NCI-H226 (cell line): ENCODE measurements at places on chromosomes 6 and 20.

DNA sequence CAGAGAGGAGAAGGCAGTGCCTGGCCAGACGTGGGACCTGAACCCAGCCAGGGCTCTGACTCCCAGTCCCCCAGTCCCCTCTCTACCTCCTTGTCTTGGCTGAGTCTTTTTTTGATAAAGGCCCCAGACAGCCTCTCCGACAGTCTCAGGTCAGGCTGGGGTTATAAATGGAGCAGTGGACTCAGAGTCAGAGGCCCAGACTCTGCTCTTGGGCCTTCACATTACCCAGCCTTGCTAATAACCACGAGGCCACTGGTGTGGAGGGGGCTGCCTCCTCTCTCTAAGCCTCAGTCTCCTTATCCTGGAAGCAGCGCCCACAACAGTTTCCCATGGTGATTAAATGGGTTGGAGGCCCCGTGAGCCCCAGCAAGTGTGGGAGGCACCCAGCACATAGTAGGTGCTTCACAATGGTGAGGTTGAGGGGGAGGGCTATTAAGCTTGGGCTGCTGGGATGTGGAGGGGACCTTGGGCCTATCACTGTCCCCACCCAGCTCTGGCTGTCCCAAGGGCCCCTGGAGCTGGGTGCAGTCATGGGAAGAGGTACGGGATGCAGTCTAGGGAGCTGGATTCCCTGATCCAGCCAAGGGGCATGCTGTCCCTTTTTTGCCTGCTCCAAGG lies 35.7 kb downstream of the TGM2 start:
- no peak for DNase-seq

- no peak for DNase-seq
Measured at GRCh38 chr6:35629876-35630378, 58.8 kb downstream of the FKBP5 start.

DNA sequence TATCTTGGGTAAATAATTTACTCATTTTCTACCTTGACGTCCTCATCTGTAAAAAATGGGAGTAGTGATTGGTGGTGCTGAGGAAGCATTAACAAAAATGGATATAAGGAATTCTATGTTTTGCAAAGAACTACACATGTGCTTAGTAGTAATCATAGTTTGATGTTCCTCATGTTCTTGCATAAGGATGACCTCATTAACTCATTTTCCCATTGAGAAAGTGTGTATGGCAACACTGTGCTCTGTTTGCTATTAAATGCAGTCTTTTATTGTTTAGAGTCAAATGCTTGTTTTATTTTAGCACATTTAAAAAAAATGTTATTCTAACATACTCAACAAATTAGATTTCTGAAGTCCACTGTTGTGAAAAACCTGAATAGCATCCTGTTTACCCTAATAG lies 211.2 kb upstream of the RSPO3 start:
- DNase-seq, result no peak

DNA sequence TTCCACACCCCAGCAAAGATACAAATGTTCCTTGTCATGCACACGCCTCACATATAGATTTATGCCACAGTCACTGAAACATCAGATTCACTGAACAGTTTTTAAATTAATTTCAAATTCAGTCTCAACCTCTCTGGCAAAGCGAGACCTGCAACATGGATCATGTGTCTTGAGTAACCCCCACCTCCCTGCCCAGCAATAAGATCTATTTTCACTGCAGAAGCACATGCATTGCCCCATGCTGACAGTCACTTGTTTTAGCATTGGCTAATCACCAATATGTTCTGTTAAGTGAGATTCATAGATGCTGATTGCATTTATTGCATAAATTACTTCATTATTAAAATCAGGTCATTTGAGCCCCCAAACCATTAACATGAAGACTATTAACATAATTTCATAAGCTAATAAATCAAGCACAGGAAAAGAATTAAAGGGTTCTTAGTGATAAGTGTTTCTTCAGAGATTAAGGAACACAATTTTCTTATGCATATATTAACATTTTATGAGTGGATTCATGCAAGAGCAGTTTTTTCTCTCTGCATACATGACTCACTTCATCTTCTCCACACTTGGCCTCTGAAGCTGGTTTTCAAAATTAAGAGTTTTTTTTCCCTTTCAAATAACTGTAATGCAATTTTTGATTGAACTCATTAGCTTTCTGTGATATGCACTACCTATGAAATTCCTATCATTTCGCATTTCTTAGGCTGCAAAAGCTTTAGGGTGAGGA lies 173.2 kb upstream of the SOX4 start:
- DNase-seq, result no peak

GRCh38 chr6:27863962-27864905 lies 48.0 kb downstream of the OR2B2 start:
- DNase-seq, result no peak

DNA sequence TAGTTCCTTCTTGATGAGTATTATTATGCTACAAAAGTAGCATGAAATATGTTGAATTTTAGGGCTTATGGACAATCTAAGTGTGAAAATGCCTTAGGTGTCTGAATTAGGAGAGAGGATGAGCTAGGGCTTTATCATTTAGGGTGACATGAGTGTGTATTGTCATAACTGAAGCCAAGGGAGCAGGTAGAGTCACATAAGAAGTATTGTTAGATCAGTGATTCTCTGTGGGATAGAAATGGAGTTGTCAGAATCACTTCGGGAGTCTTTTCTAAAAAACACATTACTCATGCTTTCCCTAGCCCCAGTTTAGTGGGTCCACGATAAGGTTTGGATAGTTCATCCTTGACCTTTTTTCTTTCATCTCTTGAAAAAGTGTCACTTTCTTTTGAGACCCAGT lies 16.4 kb downstream of the ZFAND3 start:
- DNase-seq, result no peak

- no peak for DNase-seq
Measured at GRCh38 chr6:29563435-29563965, 4.0 kb upstream of the UBD start.

GRCh38 chr6:43724914-43725642 lies 37.5 kb upstream of the MRPS18A start:
- DNase-seq, result peak; percentile 94

- DNase-seq, result no peak
Measured at GRCh38 chr20:56222945-56223344, 25.6 kb upstream of the MC3R start.

DNA sequence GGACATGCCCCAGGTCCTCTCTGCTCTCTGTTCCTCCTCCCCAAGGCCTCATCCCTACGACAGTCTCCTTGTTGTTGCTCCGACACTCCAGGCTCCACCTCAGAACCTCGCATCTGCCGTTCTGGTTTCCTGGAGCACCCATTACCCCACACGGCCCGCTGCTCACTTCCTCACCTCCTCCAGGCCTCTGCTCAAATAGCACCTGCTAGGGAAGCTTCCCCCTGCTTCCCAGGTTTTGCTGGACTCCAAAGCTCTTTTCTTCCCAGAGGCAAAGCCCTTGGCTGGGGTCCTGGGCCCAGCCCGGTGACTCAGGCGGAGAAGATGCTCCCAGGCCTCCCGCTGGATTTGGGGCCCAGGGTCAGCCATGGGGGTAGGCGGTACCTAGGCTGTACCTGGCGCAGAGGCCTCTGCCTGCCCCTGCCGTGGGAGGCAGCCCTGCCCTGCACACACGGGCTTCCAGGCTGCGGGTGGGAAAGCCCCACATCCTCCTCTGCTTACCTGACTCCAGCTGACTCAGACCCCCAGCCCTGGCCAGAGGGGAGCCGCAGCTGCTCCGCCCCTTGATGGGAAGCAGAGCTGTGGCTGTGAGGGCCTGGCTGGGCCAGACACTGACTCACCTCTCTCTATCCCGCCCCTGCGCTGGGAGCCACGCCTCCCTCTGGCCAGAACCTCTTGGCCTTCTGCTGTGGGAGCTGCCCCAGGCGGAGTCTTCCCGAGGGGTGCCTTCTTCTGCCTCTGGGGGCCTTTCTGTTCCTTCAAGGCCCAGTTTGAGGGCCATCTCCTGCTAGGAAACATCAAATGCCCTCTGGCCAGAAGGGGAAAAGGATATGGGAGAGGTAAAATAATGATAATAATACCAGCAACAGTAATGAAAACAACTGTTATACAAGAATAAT lies 130.5 kb downstream of the CEBPB start:
- peak; percentile 100 for DNase-seq

DNA sequence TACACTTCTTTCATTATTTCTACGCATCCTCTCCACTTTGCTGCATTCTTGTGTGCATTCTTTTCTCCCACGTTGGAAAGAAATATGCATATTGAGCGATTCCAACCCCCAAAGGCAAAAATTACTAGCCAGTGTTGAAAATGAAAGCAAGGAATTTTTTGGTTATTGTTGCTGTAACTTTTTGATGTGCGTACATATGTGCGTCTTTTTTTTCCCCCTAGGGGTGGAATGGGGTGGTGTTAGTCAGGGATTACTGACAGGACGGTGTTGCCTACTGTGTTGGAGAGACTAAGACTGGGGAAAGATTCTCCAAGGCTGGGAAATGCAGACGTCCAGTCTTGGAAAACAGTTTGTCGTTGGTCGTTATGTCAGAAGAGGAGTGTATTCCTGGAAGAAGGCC lies 44.2 kb upstream of the ESR1 start:
- DNase-seq, result peak; percentile 60

DNA sequence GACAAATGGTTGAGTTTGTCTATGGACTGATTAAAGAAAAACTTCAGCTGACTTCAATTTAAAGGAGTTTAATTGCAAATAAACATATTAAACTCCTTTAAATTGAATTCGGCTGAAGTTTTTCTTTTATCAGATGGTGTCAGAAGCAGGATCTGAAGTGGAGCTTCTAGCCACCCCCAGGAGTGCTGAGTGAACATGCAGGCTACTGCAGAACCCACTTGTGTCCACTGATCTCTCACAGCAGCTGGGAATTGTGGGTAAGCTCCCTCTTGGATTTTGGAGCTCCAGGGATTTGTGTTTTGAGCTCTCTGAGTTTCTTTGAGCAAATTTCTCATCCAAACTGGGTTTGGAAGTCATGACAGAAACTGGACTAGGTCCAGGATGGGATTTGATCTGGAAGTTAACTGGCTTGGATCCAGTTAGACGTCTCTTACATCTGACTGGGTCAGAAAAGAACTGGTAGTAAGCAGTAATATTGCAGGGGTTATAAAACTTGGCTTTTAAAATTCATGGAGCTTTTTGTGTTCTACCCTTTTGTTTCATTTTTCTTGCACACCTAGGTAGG lies 95.8 kb upstream of the UST start:
- DNase-seq, result no peak

- no peak for DNase-seq
Measured at GRCh38 chr20:8972963-8973705, 95.8 kb upstream of the PLCB4 start.

DNA sequence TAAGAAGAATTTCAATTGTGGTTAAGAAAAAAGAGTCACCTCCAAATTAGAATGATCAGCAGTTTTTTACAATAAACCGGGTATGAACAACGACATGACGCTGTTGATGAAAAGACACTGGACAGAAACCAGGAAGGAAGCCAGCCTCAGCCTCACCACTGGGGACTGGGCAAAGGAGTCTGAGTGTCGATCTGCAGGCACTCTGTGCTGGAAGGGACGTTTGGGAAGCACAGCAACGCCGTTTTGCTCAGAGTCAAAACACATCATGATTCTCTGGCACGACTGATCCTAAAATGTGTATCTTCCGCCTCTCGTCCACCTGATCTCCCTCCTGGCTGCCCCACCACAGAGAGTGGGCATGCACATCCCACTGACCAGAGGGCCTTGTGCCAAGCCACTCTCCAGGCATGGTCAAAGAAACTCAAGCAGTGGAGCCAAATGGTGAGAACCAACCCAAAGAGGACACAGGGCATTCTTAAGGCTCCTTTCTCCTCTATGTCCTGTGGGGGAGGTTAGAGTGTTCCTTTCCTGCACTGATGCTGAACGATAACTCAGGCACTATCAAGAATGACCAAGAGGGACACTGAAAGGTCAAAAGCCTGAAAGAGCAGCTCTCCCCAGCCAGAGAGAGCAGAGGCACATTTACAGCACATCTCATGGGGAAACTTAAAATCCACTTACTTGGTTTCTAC lies 68.8 kb downstream of the AGPAT4 start:
- DNase-seq, result no peak

DNA sequence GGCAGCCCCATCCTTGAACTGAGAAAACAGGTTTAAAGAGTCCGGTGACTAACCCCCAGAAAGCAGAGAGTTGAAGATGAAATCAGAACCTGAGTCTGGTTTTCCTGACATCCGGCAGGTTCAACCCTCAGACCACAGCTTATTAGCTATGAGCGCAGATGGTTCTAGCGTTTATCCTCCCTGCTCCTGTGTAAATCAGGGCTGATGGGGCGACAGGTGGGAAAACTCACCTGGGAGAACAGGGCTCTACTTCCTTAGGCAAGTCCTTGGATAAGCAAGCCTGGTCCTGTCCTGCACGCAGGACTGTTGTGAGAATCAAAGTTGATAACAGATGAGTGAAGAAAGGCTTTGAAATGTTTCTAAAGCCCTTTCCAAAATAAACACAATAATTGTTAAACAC lies 31.4 kb downstream of the GHRH start:
- no peak for DNase-seq
